ENCODE measurements at places on chromosomes 1 and 21.
A peak's percentile ranks its signal among the peaks of the same experiment; 100 is the strongest.

GRCh38 chr1:107016376-107016978 lies 40.0 kb upstream of the PRMT6 start:
- no peaks in the 10 kb centered on the region for H3K27me3 ChIP-seq
- no peak for DNase-seq
- no peak overlapping the region for H3K4me3 ChIP-seq
- no peaks in the 10 kb centered on the region for H3K4me1 ChIP-seq

GRCh38 chr1:94667818-94668217 lies 126.3 kb upstream of the F3 start:
- H3K36me3 ChIP-seq, result no peaks in the 10 kb centered on the region
- DNase-seq, result no peak
- no peak overlapping the region for H3K4me3 ChIP-seq
- H3K27ac ChIP-seq, result no peak overlapping the region

- no peaks in the 10 kb centered on the region for H3K27me3 ChIP-seq
- no peak overlapping the region for H3K4me3 ChIP-seq
- DNase-seq, result peak; percentile 42
Observed at GRCh38 chr1:58515794-58516401, 30.6 kb downstream of the OMA1 start.

GRCh38 chr1:226617109-226617508 lies 68.5 kb downstream of the STUM start:
- no peak for DNase-seq
- no peaks in the 10 kb centered on the region for H3K36me3 ChIP-seq
- no peaks in the 10 kb centered on the region for H3K4me1 ChIP-seq
- H3K27me3 ChIP-seq, result no peaks in the 10 kb centered on the region

DNA sequence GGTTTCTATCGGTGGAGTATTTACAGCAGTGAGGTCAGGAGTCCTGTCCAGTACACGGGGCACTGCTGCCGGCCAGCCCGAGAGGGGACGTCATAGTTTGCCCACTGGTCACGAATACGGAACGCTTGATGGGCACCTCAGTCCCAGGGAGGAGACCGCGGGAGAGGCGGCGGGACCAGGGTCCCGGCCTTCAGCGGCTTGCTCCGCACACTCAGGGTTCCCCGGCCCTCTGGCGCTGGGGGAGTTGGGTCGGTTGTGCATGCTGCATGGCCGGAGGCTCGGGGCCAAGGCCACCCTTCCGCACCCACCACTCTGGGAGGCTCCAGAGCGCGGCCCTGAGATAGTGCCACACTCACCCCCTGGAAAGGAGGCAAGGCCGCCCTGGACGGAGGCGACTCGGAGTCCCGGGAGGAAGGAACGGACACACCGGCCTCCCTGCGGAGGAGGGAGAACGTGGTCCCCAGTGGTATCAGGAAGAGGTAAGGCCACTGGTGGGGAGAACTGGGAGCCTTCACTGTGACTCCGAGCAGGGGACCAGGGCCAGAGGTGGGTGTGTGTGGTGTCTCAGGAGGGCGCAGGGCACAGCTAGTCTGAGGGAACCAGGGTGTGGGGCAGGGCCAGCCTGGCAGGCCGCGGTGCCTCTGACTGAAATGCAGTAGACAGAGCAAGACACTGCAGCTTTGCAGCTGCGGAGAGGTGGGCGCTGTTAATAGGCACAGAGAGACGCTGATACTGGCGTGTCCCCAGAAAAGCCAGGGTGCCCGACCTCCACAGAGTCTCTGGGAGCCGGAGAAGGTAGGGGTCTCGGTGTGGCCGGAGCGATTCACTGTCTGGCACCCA lies 28.6 kb upstream of the PRSS38 start:
- H3K27me3 ChIP-seq, result peaks cover 20% of the 10 kb centered on the region
- H3K27ac ChIP-seq, result peak overlapping the region; percentile 47
- no peak for DNase-seq
- H3K36me3 ChIP-seq, result peaks cover 4% of the 10 kb centered on the region
- H3K4me3 ChIP-seq, result peak overlapping the region; percentile 54

DNA sequence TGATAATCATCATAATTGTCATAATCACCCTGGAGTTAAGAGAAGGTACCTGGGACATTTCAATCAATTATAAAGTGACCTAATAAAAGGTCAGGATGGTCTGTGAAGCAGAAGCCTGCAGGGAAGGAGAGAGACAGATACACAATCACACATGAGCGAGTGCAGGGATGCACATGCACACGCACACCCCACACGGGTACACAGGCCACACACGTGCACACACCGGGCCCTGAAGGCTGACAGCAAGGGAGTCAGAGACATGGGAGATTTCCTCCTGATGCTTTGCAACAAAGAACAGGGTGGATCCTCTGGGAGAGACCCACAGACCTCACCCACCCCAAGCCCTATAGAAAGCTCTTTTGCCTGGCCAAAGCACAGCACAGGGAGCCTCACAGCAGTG lies 82.3 kb upstream of the ZC3H12A start:
- no peak overlapping the region for H3K4me3 ChIP-seq
- H3K4me1 ChIP-seq, result peaks cover 58% of the 10 kb centered on the region
- H3K27ac ChIP-seq, result no peak overlapping the region
- DNase-seq, result no peak
- H3K36me3 ChIP-seq, result no peaks in the 10 kb centered on the region
- H3K27me3 ChIP-seq, result no peaks in the 10 kb centered on the region

- peaks cover 22% of the 10 kb centered on the region for H3K4me1 ChIP-seq
- no peaks in the 10 kb centered on the region for H3K36me3 ChIP-seq
- H3K27me3 ChIP-seq, result peaks cover 9% of the 10 kb centered on the region
- no peak overlapping the region for H3K4me3 ChIP-seq
- H3K27ac ChIP-seq, result no peak overlapping the region
- DNase-seq, result no peak
Observed at GRCh38 chr1:18673976-18674375, 43.3 kb downstream of the PAX7 start.

GRCh38 chr1:17086751-17087150 lies 32.5 kb downstream of the PADI2 start:
- H3K27me3 ChIP-seq, result peaks cover 2% of the 10 kb centered on the region
- peaks cover 11% of the 10 kb centered on the region for H3K36me3 ChIP-seq
- H3K4me3 ChIP-seq, result no peak overlapping the region
- no peak for DNase-seq
- H3K4me1 ChIP-seq, result peaks cover 34% of the 10 kb centered on the region
- H3K27ac ChIP-seq, result no peak overlapping the region

DNA sequence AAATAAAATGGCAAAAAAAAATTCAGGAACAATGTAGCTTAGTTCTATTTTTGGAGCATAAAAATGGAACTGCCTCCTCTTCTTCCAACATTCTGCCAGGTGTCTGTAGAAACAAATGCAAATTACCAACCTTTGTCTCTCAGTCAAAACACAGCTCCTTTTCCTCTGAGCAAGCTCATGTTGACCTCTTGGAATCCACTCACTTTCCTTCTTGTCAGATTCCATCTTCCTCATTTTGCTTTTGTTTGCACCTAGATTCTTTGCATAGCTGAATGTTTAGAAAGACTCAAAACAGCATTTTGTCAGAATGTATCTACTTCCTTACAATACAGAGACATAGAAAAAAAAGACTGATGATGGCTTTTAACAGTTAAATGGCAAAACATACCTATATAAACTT lies 178.2 kb downstream of the ADGRL2 start:
- no peak overlapping the region for H3K4me3 ChIP-seq
- no peaks in the 10 kb centered on the region for H3K27me3 ChIP-seq
- no peaks in the 10 kb centered on the region for H3K4me1 ChIP-seq
- H3K27ac ChIP-seq, result no peak overlapping the region

GRCh38 chr21:18251065-18251464 lies 6.4 kb downstream of the CHODL start:
- H3K36me3 ChIP-seq, result no peaks in the 10 kb centered on the region
- H3K4me1 ChIP-seq, result no peaks in the 10 kb centered on the region
- no peak overlapping the region for H3K4me3 ChIP-seq

DNA sequence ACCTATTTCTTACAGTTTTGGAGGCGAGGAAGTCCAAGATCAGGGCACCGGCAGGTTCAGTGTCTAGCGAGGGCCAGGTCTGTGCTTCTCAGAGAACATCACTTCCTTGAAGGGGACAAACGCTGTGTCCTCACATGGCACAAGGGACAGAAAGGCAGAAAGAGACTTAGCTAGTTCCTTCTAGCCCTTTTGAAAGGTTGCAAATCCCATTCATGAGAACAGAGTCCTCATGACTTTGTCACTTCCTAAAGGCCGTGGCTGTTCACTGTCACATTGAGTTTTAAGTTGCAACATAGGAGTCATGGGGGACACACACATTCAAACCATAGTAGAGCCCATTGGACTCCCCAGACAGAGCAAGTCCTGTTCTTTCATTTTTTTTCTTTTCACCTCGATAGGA lies 27.4 kb downstream of the PER3 start:
- H3K27ac ChIP-seq, result no peak overlapping the region
- DNase-seq, result no peak
- H3K27me3 ChIP-seq, result no peaks in the 10 kb centered on the region
- H3K4me1 ChIP-seq, result no peaks in the 10 kb centered on the region
- peaks cover 12% of the 10 kb centered on the region for H3K36me3 ChIP-seq
- no peak overlapping the region for H3K4me3 ChIP-seq

GRCh38 chr1:19668888-19669287 lies 4.2 kb downstream of the HTR6 start:
- H3K27me3 ChIP-seq, result peaks cover 29% of the 10 kb centered on the region
- H3K4me3 ChIP-seq, result no peak overlapping the region
- no peaks in the 10 kb centered on the region for H3K36me3 ChIP-seq
- no peak overlapping the region for H3K27ac ChIP-seq
